ENCODE measurements at places on chromosomes 2 and 18.
A peak's percentile ranks its signal among the peaks of the same experiment; 100 is the strongest.

- DNase-seq = no peak
Measured at GRCh38 chr18:63187791-63188460, 131.6 kb downstream of the BCL2 start.

GRCh38 chr18:36376361-36376760 lies 78.8 kb downstream of the FHOD3 start:
- DNase-seq = no peak

DNA sequence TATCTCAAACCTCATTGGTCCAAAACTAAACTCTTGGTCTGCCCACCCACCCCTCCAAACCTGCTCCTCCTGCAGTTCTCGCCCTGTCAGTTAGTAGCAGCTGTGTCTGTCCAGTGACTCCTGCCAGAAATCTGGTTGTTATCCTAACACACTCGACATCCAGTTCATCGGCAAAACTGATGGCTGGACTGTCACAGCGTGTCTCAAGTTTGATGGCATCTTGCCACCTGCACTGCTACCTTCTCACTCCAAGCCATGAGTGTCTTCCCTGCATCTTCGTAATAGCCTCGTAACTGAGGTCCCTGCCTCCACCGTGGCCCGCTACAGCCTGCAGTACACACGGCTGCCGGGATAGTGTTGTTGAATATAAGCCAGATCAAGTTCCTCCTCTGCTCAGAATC lies 470.1 kb upstream of the RAB12 start:
- no peak for DNase-seq

- no peak for DNase-seq
Measured at GRCh38 chr2:201980389-201980821, 53.2 kb upstream of the FZD7 start.

- no peak for DNase-seq
Measured at GRCh38 chr2:196183172-196183473, 11.7 kb upstream of the STK17B start.

DNA sequence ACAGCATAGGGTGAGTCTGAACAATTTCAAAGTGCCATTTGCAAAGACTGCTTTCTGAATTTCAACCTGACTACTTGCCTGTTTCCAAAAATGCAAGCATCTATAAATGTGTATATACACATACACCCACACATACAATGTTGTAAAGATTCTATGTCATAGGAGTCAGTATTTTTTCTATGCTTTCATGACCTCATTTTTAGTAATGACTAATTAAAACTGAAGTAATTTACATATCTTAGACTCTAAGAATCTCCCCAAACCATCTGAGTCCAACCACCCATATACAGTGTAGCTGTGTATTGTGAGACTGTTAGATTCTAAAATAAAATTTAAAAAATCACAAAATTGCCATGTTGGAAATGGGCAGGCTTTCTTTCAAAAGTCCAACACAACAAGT lies 162.0 kb upstream of the STK17B start:
- no peak for DNase-seq

GRCh38 chr18:1784113-1784512 lies 787.2 kb downstream of the METTL4 start:
- DNase-seq = no peak

GRCh38 chr2:200494048-200494447 lies 15.8 kb downstream of the KCTD18 start:
- no peak for DNase-seq

DNA sequence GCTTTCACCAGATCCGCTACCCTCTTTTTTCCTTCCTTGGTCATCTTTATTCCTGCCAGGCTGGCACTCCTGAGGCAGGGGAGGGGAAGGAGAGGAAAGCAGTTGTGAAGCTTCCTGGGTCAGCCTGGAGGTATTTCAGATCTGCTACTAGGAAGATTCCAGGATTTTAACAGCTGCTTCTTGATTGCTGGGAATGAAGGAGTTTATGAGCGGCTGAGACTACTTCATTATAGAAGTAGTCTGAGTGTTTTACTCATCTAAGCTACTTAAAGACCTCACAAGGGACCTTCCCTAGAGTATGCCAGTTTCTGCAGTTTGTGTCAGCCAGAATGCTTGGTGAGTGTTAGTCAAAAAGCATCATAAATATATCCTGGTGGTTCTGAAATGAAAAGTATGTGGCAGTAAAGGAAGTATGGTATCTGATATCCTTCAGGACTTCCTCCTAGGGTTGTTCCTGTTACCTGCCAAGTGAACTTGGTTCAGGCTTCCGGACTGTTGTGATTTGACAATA lies 1.9 kb downstream of the TANC1 start:
- no peak for DNase-seq

GRCh38 chr2:29235411-29235810 lies 120.2 kb downstream of the CLIP4 start:
- no peak for DNase-seq

DNA sequence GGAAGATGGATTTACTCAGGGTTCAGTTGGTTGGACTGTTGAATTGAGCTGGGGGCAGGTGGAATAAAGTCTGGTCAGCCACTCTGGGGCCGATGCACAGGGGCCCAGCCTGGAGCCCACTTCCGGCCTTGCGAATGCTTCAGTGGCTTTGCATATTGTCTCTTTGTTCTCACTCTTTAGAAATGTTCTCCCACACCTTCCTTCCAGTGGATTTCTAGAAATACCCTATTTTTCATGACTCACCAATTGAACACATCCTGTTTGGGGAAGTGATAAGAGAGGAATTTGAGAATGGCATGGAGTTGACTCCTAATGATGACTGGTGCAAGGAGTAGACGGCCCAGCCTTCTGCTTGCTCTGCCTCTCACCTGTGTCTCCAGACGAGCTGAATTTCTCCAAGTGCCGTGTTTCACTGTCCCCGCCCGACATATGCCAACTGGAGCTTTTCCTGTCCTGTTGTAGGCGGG lies 28.1 kb downstream of the ASAP2 start:
- no peak for DNase-seq

GRCh38 chr2:136858656-136859055 lies 93.3 kb downstream of the THSD7B start:
- no peak for DNase-seq

DNA sequence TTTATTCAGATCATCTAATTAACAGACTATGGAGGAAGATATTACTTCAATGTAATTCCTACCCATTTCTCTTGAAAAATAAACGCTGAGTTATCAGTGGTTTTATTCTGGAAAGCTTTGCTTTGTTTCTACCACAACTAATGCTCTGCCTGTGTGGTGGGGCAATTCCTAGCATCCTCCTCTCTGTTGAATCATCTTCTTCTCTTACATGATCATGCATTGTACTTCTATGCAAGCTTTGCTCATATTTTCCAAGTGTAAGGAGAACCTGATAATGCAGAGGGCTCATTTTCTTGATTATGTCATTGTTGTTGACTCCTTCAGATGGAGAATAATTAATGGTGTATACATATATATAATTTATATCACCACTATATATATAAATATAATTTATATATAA lies 46.7 kb downstream of the CCDC195 start:
- DNase-seq = no peak

GRCh38 chr2:39228413-39229209 lies 15.2 kb downstream of the CDKL4 start:
- no peak for DNase-seq

GRCh38 chr2:222750533-222750932 lies 79.1 kb downstream of the MOGAT1 start:
- no peak for DNase-seq

DNA sequence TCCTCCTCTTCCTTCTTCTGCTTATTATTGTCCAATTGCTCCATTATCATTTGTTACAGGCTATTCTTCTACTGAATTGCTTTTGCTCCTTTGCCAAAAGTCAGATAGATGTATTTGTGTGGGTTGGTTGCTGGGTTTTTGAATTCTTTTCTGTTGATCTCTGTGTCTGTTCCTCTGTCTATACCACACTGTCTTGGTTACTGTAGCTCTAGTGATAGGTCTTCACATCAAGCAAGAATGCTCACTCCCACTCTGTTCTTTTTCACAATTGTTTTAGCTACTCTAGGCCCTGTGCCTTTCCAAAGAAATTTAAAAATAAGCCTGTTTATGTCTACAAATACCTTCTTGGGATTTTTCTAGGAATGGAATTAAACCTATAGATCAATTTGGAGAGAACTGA lies 217.2 kb downstream of the GALR1 start:
- DNase-seq = no peak

DNA sequence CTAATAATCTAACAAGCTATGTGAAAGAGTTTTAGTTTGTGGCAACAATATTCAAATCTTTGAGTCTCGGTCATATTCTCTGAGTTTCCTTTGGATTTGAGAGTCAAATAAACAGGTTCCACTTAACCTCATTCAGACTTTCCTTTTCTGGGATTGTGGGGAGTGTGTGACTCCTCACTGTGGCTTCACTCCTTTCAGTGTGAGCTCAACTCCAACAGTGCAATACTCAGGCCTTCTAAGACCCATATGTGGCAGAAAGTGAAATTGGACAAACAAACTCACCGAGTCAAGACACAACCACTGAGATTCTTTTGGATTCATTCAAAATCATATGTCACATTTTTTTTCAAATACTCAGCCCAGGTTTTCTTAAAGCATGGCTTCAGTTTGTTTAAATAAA lies 25.4 kb downstream of the SLC9A4 start:
- DNase-seq = no peak

GRCh38 chr2:47561906-47562305 lies 158.9 kb downstream of the MSH2 start:
- no peak for DNase-seq

- DNase-seq = peak; percentile 89
Measured at GRCh38 chr2:240566203-240567136, 1.8 kb upstream of the RNPEPL1 start.

- no peak for DNase-seq
Measured at GRCh38 chr2:102033031-102033749, 41.4 kb downstream of the IL1R2 start.

GRCh38 chr18:41075212-41075611 lies 879.8 kb upstream of the PIK3C3 start:
- no peak for DNase-seq

- DNase-seq = no peak
Measured at GRCh38 chr2:113136828-113137775, 9.7 kb downstream of the IL1RN start.

GRCh38 chr2:220275454-220275853 lies 648.0 kb downstream of the SLC4A3 start:
- DNase-seq = no peak

DNA sequence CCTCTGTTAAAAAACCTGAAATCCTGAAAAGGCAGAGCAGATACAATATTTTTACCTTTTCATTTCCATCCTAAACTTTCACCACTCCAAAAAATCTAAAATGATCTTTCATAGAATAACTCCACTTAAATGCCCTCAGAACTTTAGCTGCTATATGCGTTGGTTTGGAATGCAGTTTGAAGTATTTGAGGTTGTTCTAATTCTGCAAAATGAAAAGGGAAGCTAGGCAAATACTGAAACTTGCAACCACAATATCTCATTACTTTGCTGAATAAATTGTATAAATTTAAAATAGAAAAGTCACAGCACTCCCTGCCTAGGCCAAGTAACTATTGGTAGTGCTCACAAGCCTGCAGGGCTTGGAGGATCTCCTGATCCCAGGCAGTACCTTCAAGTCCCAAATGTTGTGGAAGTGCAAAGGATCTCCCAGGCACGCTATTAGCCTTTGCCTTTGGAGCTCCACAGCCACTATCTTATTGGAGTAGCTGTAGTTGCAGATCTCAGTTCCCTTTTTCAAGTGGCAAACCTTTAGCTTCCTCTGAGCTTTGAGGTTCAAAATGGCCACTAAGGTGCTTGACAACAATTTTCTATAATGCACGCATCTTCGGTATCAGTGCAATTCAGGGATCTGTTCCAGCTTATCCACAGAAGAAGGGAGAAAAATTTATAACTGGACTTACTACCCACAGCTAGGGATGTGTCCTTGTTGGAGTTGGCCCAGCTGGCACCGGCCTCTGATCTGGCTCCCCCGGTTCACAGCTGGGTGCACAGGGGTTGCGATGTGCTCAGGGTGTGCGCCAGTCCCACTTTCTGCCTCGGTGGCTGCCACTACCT lies 43.4 kb upstream of the ANKRD62 start:
- DNase-seq = no peak

- no peak for DNase-seq
Measured at GRCh38 chr2:29462293-29462692, 347.1 kb downstream of the CLIP4 start.

DNA sequence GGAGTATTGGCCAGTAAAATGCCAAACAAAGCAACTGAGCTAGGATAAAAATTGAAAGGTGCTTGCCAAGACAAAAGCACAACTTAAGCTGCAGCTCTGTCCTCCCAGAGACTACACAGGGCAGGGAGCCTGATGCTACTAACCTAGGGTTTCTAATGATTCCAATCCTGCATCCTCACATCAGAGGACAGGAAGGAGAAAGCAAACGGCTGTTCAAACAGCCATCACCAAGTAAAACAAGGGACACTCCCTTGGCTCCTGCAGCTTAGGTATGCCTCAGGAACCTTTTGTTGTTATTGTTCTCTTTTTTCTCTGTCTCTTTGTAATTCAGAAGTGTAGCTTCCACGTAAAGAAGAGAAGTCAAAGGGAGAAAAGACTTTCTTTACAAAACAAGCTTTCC lies 99.5 kb downstream of the TCF4 start:
- DNase-seq = no peak

DNA sequence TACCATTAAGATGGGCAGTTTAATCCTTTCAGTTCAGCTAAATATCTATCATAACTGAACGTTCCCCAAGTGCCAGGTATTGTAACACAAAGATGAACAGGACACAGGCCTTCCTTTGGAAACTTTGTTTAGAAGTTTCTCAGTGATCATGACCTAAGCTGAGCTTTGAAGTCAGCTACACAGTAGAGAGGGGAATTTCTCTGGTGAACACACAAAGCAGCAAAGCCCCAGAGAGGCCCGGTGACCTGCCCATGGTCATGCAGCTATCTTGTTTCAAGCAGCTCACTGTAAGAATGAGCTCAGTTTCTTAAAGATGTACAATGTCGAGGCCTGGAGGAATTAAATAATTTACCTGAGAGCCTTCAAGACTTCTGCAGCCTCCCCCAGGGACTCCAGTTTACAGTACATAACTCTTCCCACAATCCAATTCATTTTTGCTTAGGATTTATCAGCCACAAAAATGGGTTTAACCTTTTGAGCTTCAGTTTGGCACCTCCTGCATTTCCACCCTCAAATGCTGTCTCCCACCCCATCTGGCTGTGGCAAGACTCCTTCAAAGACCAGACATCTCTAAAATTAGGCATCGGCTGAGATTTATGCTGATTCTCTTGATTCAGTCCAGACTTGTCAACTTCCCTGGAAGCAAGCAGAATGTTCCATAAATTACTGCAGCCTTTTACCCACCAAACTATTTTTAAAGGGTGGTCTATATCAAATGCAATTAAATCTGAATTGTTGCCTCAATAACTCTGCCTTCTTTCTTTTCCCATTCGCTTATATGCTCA lies 325.6 kb downstream of the TXNL1 start:
- no peak for DNase-seq

- no peak for DNase-seq
Measured at GRCh38 chr2:2848198-2848597, 517.1 kb upstream of the MYT1L start.

Measured in stimulated activated CD4-positive, alpha-beta T cell treated with anti-CD3 and anti-CD28 coated beads, TNF-alpha, amount 100 ng/mL, for 4 hours (primary cell).